Non-pigmented ciliary epithelial cell (primary cell): ENCODE measurements at places on chromosomes 1 and 21.
A peak's percentile ranks its signal among the peaks of the same experiment; 100 is the strongest.

DNA sequence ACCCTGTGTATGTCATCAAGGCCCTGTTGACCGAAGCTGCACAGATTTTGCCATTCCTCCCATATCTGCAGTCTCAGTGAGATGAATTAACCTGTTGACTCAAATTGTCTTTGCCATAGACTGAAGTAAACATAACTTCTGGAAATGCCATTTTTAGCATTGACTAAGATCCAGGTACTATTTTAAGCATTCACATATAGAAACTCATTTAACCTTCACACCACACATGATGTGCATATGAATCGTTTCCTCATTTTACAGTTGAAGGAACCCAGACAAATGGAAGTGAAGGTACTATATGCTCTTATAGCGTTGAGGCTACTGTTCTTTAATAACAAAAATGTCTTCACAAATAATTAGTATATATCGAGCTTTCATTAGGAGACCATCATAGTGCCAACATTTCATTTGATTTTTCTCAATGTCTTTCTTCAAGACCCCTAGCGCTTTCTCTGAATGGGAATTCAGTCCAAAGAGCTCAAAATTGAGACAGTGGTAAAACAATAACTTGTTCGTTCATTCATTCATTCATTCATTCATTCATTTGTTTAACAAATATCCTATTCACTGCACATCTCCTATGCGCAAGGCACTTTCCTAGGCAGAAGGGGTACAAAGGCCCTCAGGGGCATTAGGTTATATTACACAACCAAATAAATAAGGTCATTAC is 444.7 kb downstream of the ADGRL2 start:
- DNase-seq = no peak

DNA sequence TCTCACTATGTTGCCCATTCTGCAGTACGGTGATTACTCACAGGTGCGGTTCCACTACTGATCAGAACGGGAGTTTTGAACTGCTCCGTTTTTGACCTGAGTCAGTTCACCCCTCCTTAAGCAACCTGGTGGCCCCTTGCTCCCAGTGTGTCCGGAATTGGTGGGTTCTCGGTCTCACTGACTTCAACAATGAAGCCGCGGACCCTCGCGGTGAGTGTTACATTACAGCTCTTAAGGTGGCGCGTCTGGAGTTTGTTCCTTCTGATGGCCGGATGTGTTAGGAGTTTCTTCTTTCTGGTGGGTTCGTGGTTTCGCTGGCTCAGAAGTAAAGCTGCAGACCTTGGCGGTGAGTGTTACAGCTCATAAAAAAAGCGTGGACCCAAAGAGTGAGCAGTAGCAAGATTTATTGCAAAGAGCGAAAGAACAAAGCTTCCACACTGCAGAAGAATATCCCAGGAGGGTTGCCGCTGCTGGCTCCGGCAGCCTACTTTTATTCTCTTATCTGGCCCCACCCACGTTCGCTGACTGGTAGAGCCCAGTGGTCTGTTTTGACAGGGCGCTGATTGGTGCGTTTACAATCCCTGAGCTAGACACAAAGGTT is 17.6 kb upstream of the PARP1 start:
- no peak for DNase-seq

DNA sequence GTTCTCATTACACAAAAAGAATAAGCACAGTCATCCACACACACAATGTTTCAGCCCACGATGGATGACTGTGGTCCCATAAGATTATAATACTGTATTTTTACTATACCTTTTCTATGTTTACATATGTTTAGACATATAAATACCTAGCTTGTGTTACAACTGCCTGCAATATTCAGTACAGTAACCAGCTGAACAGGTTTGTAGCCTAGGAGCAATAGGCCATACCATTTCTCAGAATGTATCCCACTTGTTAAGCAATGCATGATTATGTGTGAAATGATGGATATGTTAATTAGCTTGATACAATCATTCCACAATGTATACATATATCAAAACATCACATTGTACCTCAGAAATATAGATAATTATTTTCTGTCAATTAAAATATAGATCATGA is 33.2 kb upstream of the SAMD13 start:
- no peak for DNase-seq

DNA sequence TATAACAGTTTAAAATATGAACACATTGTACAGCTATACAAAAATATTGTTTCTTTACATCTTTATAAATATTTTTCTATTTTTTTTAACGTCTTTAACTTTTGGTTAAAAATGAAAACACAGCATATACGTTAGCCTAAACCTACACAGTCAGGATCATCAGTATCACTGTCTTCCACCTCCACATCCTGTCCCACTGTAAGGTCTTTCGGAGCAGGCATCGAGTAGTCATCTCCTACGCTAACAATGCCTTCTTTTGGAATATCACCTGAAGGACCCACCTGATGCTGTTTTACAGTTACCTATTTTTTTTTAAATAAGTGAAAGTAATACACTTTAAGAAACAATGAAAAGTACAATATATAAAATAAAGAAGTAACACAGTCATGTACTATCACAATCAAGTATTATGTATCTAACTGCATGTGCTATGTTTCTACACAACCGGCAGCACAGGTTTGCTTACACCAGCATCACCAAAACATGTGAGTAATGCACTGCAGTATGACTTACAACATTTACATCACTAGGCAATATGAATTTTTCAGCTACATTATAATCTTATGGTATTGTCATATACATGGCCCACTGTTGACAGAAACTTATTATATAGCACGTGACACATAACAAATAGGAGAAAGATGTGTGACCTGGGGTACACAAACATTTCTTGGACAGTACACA is 254.4 kb downstream of the AKT3 start:
- peak; percentile 78 for DNase-seq

DNA sequence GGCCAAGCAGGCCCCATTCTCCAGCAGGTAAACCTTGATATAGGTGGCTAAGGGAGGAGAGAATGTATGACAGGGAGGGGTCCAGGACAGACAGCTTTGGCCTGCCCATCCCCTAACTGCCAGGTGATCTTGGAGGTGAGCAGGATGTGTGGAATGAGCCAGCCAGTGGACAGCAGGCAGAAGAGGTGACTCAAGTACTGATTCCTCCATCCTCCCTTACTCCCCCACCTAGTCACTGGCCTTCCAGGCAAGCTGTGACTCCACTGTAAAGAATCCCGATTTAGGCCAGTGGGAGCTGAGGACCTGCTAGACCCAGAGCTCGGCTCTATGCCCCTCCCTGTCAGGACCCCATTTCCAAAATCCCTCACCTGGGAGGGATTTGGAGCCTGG is 36.6 kb downstream of the RIMS3 start:
- no peak for DNase-seq

DNA sequence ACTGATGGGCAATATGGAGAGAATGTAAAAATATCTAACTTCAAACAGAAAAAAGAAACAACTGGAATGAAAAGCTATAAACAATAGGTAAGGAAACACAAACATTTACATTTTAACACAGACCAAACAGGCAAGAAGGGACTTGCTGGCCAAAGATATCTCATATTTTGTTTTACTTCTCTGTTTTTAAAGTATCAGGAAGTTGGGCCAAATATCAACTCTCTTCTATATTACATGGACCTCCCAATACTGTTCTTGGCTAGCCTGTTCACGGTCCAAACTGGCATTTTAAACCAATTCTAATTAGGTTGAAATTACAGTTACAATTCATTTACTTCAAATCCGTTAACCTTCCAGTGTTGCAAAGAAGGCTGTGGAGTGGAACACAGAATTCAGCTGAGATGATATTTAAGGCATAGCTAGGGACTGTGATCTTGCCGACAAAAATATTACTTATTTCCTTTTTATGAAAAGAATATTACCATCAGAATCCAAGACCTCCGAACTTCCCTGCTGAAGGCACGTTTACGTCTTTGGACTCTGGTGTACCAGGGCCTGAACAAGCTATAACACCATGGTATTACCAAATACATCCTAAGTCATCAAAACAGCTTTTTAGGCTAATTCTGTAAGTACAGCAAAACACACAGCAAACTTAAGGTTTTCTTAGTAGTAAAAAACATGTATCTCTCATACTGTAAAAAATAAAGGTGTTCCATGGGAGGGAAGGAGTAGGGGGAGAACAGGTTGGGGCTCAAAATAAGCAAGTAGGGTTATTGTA is 165.4 kb downstream of the RUNX1 start:
- DNase-seq = no peak

- no peak for DNase-seq
Measured at GRCh38 chr1:39407510-39407895, 83.9 kb upstream of the BMP8A start.

DNA sequence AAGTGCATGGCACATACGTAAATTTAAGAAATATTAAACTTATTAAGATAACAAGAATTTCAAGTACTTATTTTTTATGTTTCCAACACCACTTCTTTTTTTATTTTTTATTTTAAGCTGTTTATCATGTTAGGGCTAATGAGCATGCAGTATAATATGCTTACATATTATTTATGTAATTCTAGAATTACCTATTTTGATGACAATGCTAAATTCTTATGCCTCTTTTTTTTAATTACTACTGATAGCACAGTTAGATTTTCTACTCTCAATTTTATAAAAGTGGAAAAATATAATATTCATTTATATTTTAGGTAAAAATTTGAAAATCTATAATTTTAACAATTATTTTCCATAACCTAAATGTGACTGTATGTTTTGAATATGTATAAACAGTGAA is 713.0 kb downstream of the MRPL39 start:
- no peak for DNase-seq

- no peak for DNase-seq
Measured at GRCh38 chr1:235307158-235308124, 20.5 kb downstream of the ARID4B start.

GRCh38 chr21:38925923-38926322 is 120.2 kb downstream of the ETS2 start:
- DNase-seq = no peak

- no peak for DNase-seq
Measured at GRCh38 chr1:60581455-60582220, 500.7 kb upstream of the NFIA start.

DNA sequence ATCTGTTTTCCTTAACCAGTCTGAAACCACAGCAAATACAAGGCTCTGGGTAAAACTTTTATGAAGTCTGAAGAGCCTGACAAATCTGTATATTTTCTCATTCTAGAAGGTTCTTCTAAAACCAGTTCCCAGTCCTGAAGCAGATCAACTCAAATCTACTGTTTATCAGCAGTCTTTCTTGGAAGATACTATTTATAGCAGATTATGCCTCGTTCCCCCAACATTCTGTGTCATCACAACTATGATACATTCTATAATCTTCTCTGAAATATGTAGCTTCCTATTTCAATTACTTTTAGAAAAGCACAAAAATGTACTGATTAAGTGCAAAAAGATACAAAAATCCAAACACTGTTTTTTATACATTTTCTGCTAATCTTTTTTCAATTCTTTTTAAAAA is 67.5 kb downstream of the NIBAN1 start:
- no peak for DNase-seq

- no peak for DNase-seq
Measured at GRCh38 chr1:30319765-30320580, 403.4 kb downstream of the MATN1 start.

GRCh38 chr1:46203738-46204405 is 738 bp downstream of the LURAP1 start:
- DNase-seq = no peak

DNA sequence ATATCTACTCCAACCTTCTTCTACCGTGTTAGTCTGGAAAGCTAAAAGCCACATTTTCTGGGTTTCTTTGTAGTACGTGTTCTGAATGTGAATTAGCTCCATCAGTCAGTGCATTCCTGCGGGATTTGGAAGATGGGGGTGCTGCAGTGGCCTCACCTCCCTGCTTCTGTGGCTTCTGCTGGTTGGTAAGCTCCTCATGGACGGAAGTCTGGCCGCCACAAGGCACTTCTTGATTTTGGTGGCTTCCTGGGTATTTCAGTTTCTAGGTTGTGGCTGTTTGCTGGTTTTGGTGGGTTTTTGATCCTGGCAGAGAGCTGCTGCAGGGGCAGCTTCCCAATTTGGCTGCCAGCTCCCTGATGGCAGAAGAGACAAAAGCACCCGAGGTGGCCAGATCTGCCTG is 20.9 kb upstream of the TACSTD2 start:
- DNase-seq = no peak

- no peak for DNase-seq
Measured at GRCh38 chr1:84598418-84598817, 24.2 kb upstream of the CTBS start.

DNA sequence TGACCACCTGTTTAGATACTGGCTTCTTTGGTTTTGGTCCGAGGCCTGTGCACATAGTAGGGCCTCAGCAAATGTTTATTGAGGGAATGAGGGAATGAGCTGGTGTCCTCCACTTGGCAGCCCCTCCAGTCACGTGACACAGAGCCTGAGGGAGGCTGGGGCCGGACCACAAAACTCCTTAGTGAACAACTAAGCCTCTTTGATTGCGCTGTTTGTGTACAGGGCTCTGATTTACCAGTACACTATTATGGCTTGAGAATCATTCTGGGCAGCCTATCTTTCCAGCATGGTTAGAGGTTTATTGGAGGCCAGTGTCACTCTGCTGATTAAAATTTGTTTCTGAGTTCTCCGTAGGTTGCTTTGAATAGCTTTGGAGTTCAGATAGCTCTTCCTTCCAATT is 10.2 kb upstream of the LRRN2 start:
- no peak for DNase-seq
